ENCODE measurements at places on chromosomes 11 and 22. TPM values are rescaled to one million over a fixed set of nuclear protein-coding genes. Genes with fewer than 3 reads are reported as not detected.

Gene HTATIP2
- 12.0 TPM for total RNA-seq

Gene FREY1
- 3.8 TPM for total RNA-seq

Gene IGSF22
- 0.31 TPM for total RNA-seq

Gene RASD2
- total RNA-seq = not detected

Gene CD59
- total RNA-seq = 155 TPM

Gene SYT12
- total RNA-seq = not detected

Gene TEX12
- total RNA-seq = 0.86 TPM

Gene MS4A15
- total RNA-seq = not detected

Gene CLDN5
- total RNA-seq = 1.7 TPM

Gene MS4A12
- total RNA-seq = not detected

Gene RRP7A
- 52.0 TPM for total RNA-seq

Gene MYO7A
- 2.5 TPM for total RNA-seq

Gene SYCE3
- not detected for total RNA-seq

Gene CNIH2
- total RNA-seq = 2.9 TPM

Gene NCAM1
- total RNA-seq = not detected

Gene AP1B1
- 45.8 TPM for total RNA-seq

Gene ANO5
- not detected for total RNA-seq

Gene MMP12
- not detected for total RNA-seq

Gene CASP5
- total RNA-seq = 0.45 TPM

Gene KCNQ1
- 46.4 TPM for total RNA-seq
